ENCODE measurements at places on chromosomes 3 and 15. TPM values are rescaled to one million over a fixed set of nuclear protein-coding genes. Genes with fewer than 3 reads are reported as not detected.
A peak's percentile ranks its signal among the peaks of the same experiment; 100 is the strongest.

- H3K27me3 ChIP-seq: no peaks in the 10 kb centered on the region
- peaks cover 29% of the 10 kb centered on the region for H3K4me1 ChIP-seq
- H3K27ac ChIP-seq: peak overlapping the region; percentile 81
- no peak for DNase-seq
Measured at GRCh38 chr3:186976837-186977750, 46.8 kb downstream of the ST6GAL1 start.

- H3K4me3 ChIP-seq: no peak overlapping the region
- H3K4me1 ChIP-seq: no peaks in the 10 kb centered on the region
- no peaks in the 10 kb centered on the region for H3K27me3 ChIP-seq
- peaks cover 6% of the 10 kb centered on the region for H3K36me3 ChIP-seq
- no peak overlapping the region for H3K27ac ChIP-seq
Measured at GRCh38 chr15:90807786-90808086, 60.7 kb upstream of the FURIN start.

MKRN3 gene
- 3.8 TPM for total RNA-seq

DNA sequence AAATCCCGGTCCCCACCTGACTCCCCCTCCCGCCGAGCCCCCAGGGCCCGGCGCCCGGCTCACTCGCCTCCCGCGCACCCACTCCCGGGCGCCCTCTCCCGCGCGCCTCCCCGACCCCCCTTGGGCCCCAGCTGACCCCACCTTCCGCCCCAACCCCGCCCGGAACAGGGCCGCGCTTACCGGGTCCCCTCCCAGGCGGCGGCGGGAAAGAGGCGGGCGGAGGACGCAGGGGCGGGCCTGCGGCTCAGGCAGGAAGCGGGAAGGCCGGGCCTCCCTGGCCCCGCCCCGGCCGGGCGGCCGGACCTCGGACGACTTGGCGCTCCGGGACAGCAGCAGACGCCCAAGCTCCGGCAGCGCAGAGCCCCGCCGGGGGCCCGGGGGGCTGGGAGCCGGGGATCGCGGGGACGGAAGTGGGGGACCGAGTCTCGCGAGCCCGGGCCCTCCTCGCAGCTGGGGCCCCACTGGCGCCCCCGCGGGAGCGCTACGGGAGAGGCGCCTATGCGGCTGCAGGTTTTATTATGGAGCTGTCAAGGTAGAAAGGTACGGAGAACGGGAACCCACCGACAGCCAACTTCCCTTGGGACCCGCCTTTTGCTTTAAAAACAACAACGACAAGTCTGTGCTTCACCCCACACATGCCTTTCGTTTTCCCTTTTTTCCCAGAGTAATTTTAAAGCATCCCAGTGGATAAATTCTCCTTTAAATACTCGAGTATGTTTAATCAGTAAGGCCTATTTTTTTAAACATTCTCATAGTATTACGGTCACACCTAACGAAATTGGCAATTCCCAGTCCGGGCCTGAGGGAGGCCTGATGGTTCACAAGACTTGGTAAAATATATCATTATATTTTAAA, at the start of gene SLC41A3:
SLC41A3 (minus strand) TSS at position 212 of the 855 bp plus-strand sequence. CDS start 15,905 bp downstream, outside the sequence.
- peak; percentile 73 for DNase-seq
- H3K4me1 ChIP-seq: peaks cover 23% of the 10 kb centered on the region
- no peaks in the 10 kb centered on the region for H3K27me3 ChIP-seq
- H3K4me3 ChIP-seq: peak within 1 kb of the TSS; percentile 92
- peak within 1 kb of the TSS; percentile 57 for H3K27ac ChIP-seq

GRCh38 chr15:81023483-81024264, 23.0 kb downstream of the TLNRD1 start:
- H3K4me3 ChIP-seq: no peak overlapping the region
- no peaks in the 10 kb centered on the region for H3K36me3 ChIP-seq
- DNase-seq: no peak
- H3K27ac ChIP-seq: no peak overlapping the region

DNA sequence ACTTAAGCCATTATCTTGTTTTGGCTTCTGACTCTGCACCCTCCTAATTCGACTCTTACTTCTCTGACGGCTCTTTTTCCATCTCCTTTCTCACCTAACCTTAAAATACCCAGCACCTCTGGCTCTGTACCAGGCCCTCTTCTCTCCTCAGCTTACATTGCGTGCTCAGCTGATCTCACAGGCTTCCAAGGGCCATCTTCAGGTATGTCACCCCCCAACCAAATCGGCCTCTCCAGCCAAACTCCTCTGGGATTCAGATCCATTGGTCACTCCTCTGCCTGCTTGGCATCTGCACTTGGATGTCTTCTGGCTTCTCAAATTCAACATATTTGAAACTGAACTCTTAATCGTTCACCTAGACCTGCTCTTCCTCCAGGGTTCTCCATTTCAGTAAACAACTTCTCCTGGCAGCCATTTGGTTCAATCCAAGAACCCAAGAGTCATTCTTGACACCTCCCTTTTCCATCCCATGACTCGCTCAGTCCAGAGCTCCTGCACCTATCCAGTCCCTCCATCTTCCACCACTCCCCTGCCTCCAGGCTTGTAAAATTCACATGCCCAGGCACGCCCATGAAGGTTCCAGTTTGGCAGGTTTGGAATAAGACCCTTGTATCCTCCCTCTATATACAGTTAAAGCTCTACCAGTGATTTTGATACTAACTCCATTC, 35.2 kb upstream of the SLC41A3 start:
- no peaks in the 10 kb centered on the region for H3K4me1 ChIP-seq
- no peak overlapping the region for H3K4me3 ChIP-seq
- no peaks in the 10 kb centered on the region for H3K27me3 ChIP-seq
- DNase-seq: no peak

DNA sequence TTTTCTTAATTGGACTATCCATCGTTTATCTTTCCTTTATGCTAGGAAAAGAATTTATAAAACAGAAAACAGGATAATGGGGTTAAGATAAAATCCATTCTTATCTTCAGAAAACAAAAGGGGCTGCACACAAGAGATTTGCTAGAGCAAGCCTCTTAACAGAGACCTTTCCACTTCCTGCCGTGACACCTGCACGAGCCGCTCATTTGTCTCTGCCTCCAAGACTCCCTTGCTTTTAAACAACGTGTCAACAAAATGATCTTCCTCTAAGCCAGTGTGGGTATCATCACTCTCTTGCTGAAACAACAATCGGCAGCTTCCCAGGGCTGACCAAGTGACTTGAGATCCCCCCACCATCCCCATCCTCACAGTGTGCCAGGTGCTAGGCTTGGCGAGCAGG, 33.1 kb downstream of the GABRB3 start:
- H3K36me3 ChIP-seq: peaks cover 2% of the 10 kb centered on the region
- no peak overlapping the region for H3K27ac ChIP-seq
- no peaks in the 10 kb centered on the region for H3K4me1 ChIP-seq
- no peak for DNase-seq

- H3K4me3 ChIP-seq: no peak overlapping the region
- H3K4me1 ChIP-seq: peaks cover 6% of the 10 kb centered on the region
- no peak overlapping the region for H3K27ac ChIP-seq
- H3K36me3 ChIP-seq: no peaks in the 10 kb centered on the region
Measured at GRCh38 chr3:196168808-196169391, 42.3 kb downstream of the ZDHHC19 start.

- no peaks in the 10 kb centered on the region for H3K36me3 ChIP-seq
- no peak overlapping the region for H3K4me3 ChIP-seq
- H3K27me3 ChIP-seq: no peaks in the 10 kb centered on the region
Measured at GRCh38 chr3:191915712-191916111, 454.7 kb downstream of the PYDC2 start.

FBXO40 gene
- not detected for total RNA-seq

CILP gene
- 0.14 TPM for total RNA-seq

DNA sequence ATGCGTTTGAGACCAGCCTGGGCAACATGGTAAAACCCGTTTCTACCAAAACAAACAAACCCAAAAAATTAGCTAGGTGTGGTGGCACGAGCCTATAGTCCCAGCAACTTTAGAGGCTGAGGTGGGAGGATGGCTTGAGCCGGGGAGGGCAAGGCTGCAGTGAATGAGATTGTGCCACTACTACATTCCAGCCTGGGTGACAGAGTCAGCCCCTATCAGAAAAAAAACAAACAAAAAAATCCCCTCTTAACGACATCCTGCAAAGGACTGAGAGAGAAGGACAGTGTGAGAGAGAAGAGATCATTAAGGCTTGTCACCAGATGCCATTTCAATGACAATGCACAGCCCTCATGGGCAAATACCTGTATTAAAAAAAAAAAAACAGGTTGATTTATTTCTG, 266.7 kb upstream of the ATP10A start:
- H3K4me3 ChIP-seq: no peak overlapping the region
- no peak for DNase-seq
- peaks cover 40% of the 10 kb centered on the region for H3K27me3 ChIP-seq
- peaks cover 7% of the 10 kb centered on the region for H3K4me1 ChIP-seq
- no peak overlapping the region for H3K27ac ChIP-seq
- no peaks in the 10 kb centered on the region for H3K36me3 ChIP-seq

DNA sequence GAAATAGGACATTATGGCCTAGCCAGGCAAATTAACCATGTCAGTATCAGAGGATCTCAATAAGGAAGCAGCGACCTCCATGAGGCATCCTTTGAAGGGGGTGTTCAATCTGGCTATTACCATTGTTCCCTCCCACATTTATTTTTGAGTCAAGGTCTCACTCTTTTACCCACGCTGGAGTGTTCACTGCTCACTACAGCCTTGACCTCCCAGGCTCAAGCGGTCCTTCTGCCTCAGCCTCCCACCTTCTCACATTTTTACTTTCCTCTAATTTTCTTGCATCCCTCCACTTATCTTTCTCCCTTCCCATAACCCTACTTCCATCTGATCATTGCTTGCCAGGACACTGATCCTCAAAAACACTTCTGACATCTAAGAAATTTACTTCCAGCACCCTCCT, 654.0 kb upstream of the NR2F2 start:
- no peak overlapping the region for H3K4me3 ChIP-seq
- no peaks in the 10 kb centered on the region for H3K27me3 ChIP-seq

RTP4 gene
- not detected for total RNA-seq

- no peak for DNase-seq
- H3K27me3 ChIP-seq: peaks cover 20% of the 10 kb centered on the region
Measured at GRCh38 chr15:79178594-79178993, 88.0 kb upstream of the RASGRF1 start.

OSTN gene
- 0.75 TPM for total RNA-seq

GRCh38 chr3:186929186-186929585, 1.1 kb upstream of the ST6GAL1 start:
- H3K27ac ChIP-seq: peak overlapping the region; percentile 66
- H3K36me3 ChIP-seq: peaks cover 7% of the 10 kb centered on the region
- no peak for DNase-seq
- H3K4me1 ChIP-seq: peaks cover 39% of the 10 kb centered on the region
- peaks cover 31% of the 10 kb centered on the region for H3K27me3 ChIP-seq

GRCh38 chr3:52779011-52779836, 1.8 kb downstream of the ITIH1 start:
- H3K27me3 ChIP-seq: peaks cover 17% of the 10 kb centered on the region
- H3K4me1 ChIP-seq: no peaks in the 10 kb centered on the region
- H3K4me3 ChIP-seq: no peak overlapping the region
- H3K36me3 ChIP-seq: no peaks in the 10 kb centered on the region

DNA sequence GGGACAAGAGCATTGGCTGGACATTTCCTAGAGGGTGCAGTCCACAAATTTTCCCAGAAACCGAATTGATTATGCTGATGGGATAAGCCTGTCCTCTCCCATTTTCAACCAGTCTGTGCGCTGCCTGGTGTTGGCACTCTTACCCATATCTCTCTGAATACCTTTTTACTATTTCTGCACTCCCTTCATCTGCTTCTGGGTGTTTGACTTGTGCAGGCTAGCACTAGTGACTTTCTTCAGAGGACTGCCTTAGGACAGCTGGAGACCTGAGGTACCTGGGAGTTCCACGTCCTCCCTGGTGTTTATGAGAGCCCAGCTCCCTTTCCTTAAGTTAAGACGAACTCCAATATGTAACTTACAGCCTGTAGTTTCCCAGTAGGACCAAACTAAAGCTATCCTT, 50.2 kb downstream of the RBMS3 start:
- peaks cover 40% of the 10 kb centered on the region for H3K4me1 ChIP-seq
- no peak overlapping the region for H3K4me3 ChIP-seq
- H3K36me3 ChIP-seq: no peaks in the 10 kb centered on the region
- DNase-seq: no peak
- peak overlapping the region; percentile 69 for H3K27ac ChIP-seq

DNA sequence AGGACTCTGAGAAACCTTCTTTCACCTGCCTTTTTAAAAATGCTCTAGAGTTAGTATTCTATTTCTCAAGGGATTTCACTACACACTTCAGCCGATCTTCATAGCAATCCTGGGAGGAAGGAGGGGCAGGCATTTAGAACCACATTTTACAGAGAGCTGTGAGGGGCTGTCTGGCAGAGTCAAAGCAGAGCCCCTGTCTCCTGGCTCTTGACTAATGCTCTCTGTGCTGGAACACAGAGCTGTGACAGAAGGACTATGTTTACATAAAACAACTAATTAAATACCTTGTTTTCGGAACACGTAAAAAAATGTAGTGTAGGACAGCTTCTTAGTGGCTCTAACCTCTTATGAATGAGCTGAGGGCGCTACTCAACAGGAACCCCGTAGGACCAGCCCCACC, 7.6 kb upstream of the SPTBN5 start:
- no peak overlapping the region for H3K27ac ChIP-seq
- no peaks in the 10 kb centered on the region for H3K36me3 ChIP-seq

SPSB4 gene
- 35.1 TPM for total RNA-seq

All from neural crest cell (in vitro differentiated cells).